CD4-positive, alpha-beta T cell treated with Interleukin-17A for 1 hour (primary cell): ENCODE measurements at places on chromosomes 2 and 18.

GRCh38 chr2:156456616-156457015 lies 20.4 kb downstream of the GPD2 start:
- DNase-seq = no peak

GRCh38 chr18:51188024-51188701 lies 9.3 kb downstream of the MEX3C start:
- DNase-seq = peak; percentile 25

- DNase-seq = no peak
These were observed 366.6 kb downstream of the METTL4 start for GRCh38 chr18:2204736-2205135.

DNA sequence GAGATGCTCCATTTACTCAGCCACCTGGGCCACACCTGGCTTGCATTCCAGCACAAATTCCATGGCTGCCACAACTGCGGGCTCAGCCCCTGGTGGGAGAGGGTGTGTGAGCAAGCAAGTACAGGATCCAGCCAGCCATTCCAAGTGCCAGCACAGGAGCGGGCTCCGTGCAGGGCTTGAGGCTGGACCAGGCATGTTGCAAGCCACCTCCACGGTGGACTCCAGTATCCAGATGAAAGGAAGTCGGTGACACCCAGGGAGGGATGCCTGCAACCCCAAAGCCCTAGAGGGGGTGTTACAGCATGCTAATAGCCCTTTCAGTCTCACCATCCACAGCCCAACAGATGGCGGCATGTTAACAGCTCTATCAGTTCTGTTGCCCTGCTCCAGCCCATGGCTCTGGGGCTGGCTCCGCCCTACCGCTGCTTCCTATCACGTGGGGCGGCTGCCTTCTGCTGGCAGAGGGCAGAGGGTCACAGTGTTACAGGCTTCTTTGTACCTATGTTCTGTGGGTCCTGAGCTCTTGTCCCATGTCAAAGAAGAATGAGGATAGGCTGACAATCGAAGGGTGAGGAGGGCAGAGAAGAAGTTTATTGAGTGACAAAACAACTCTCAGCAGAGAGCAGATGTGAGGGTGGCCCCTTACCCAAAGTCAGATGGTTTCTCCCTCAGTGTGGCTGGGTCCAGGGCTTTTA lies 11.7 kb upstream of the GORASP2 start:
- DNase-seq = no peak

- no peak for DNase-seq
These were observed 261.4 kb upstream of the SKOR2 start for GRCh38 chr18:47512726-47513435.

GRCh38 chr18:8296886-8297616 lies 312.2 kb upstream of the RAB12 start:
- no peak for DNase-seq

DNA sequence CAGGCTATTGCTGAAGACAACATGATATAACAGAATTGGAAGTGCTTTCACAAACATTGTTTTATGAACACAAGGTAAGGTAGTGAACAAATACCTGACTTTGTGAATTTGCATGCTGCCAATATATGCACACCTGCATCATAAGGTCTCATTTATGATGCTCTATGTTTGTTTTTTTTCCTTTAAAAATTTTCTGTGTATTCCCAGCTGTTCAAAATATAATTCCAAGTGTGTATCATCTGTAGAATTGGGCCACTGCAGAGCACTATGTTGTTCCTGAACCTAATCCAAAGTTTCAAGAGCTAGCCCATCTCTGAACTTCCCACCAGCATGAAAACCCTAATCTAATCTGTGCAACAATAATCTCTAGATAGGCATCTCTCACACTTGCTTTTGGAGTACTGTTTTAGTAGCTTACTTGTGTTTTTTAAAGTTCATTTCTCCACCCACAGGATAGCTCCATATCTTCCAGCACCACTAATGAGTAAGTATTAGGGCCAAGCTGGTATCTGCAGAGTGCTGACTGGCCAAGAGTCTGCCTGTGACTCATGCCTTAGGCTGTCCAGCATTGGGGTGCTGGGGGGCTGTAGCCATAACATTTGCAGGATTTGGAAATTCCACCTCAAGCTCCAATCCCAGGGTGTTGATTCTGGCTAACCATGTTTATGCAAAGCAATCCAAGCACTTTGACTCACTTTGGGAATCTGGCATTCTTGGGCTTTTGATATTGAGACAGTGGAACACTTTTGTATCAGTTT lies 208.2 kb upstream of the REV1 start:
- no peak for DNase-seq

DNA sequence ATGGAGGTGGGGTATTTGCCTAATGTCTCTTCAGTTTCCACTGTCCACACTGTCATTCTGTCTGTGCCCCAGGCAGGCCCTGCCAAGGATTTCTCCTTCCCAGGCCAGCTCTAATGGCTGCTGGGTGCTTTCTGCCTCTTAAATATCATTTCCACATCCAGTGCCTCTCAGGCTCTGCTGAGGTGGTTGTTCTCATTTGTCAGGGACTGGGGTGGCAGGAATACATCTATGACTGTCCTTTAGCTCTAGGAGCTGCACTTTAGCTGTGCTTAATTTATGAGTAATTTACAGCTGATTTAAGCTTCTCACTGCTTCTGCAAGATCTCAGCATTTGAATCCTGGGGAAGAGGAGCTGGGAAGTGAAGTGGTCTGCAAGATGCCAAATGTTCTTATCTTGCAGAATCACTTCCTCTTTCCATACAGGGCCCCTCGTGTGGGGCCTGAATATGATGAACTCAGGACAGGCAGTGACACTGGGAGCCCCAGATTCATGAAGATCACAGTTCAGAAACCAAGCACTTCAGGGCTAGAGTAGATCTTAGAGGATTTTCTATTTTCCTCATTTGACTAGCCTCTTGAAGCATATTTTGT lies 150.2 kb downstream of the FSHR start:
- DNase-seq = no peak

- no peak for DNase-seq
These were observed 317.0 kb upstream of the MYT1L start for GRCh38 chr2:2648094-2648493.

- DNase-seq = no peak
These were observed 104.5 kb upstream of the NCK2 start for GRCh38 chr2:105640246-105640645.

DNA sequence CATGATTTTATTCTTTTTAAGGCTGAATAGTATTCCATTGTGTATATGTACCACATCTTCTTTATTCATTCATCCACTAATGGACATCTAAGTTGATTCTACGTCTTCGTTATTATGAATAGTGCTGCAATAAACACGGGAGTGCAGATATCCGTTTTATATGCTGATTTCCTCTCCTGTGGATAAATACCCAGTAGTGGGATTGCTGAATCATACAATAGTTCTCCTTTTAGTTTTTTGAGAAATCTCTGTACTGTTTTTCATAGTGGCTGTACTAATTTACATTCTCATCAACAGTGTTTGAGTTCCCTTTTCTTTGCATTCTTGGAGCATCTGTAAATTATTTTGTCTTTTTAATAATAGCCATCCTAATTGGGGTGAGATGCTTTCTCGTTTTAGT lies 114.5 kb downstream of the RGPD3 start:
- no peak for DNase-seq

GRCh38 chr2:136324966-136325365 lies 207.0 kb upstream of the CXCR4 start:
- no peak for DNase-seq

GRCh38 chr2:127176371-127177311 lies 43.5 kb downstream of the CYP27C1 start:
- no peak for DNase-seq

GRCh38 chr2:37672104-37672869 lies 845 bp upstream of the CDC42EP3 start:
- DNase-seq = peak; percentile 77

- no peak for DNase-seq
These were observed 24.1 kb upstream of the OR6B3 start for GRCh38 chr2:240077442-240077841.

GRCh38 chr2:177273408-177273807 lies 8.9 kb upstream of the NFE2L2 start:
- DNase-seq = no peak

DNA sequence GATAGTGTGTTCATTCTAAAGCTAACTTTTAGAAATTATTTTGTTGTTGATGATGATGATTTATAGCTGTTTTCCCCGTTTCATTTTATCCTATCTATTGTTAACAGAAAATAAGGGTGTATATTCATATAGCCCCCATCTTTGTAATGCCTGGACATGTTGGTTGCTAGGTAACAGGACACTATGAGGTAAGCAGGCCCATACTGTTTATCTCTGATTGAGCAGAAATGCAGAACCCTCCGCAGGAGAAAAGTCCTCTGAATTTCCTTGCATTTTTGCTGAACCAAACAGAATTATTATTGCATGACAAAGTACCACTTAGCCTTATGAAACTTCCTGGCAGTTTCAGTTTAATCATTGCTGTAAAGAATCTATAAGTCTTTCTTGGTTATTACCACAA lies 339.4 kb downstream of the DCC start:
- no peak for DNase-seq

- no peak for DNase-seq
These were observed 44.5 kb downstream of the MAPRE2 start for GRCh38 chr18:35085450-35086380.

DNA sequence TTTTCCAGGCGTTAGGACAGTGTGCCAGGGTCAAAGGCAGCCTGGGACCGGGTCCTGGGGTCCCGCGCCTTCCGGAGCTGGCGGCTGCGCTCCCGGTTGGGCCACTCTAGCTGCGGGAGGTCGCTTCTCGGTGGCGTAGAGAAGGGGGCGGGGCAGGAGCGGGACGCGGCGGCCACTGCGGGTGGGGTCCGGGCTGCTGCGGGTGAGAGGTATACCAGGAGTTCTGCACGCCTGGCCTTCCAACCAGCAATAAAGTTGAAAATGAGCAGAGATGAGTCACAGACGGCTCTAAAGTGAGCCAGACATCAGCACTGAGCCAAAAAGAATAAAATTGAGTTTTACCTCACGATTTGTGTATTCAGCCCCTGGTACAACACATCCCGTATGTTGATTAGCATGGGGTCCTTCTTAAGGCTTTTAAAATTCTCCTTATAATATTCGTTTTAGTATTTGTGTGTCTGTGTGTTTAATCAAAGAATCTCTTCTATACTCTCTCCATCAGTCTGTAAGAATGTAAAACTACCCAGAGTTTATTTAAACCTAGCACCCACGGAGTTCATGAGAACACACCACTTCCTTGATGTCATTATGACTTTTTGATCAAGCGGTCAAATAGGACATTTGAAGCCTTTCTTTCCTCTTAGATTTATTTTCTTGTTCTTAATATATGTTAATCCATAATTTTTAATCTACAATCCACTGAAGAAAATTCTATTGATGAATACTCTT lies at the start of gene C1GALT1C1L:
TSS of gene C1GALT1C1L (minus strand) at position 108 of the 729 bp plus-strand sequence. CDS start at position 1, 107 bp downstream.
- no peak for DNase-seq

GRCh38 chr2:175935289-175936181 lies 66.5 kb downstream of the LNPK start:
- DNase-seq = no peak

DNA sequence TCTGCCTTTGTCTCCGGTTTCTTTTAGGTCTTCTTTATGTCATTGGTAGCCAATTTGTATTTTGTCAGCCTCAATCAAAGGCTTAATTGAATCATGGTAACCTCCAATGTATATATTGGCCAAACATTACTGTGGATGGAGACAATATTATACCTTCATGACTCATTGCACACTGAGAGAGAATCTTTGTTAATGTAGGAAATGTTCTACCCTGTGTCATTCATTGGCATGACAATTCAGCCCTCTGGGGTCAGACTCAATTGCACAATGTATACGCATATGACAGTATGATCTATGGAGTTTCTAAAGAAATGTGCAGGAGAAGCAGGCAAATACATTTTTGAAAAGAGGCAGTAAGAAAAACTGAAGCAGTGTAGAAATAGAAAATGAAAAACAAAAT lies 162.6 kb downstream of the PDE11A start:
- no peak for DNase-seq

DNA sequence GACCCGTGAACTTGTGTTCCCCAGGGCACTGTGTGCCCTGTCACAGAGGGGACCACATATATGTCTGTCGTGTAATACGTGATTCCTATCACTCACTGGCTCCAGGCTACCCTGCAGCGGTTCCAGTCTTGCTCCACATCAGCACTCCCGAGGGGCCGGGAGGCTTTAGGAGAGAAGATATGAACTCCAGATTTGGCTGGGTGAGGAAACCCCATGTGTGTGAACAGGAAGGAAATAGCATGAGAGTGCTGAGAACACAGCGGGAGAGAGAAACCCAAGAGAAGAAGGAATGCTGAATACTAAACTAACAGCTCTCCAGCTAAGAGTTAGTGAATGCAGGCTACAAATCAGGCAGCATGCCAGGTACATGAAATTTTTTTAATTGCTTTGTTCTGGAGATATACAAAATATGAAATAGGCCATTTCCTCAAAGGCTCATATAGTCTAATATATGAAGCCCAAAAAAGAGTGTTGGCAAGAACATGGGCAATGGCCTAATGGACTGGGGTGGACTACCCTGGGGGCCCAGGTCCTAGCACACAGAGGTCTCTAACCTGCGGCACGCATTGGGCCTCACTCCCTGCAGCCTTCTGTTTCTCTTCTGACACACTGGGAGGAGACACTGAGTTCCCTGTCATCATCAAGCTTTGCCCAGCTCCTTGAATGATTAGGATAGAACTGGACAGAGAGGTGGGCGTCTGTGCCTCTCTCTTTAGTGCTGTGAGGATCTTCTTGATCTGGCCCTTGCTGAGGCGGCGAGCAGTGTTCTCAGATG lies 372.8 kb upstream of the RAB6C start:
- DNase-seq = no peak

DNA sequence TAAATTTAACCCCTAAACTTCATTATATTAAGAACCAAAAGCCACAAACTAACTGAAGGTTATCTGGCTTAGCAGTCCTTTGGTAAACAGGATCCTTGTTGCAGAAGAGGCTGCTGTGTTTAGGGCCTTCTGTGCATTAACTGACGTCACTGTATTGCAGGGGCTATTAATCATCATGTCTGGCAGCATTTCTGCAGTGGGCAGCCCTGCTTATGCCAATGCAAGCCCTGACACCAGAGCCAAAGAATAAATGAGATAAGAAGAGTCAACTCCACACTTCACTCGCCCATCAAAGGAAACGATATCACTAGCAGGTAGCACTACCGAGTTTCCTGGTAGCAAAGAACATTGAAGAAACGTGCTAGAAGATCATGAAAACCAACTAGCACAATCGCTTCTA lies 110.6 kb downstream of the PLEKHM3 start:
- no peak for DNase-seq

DNA sequence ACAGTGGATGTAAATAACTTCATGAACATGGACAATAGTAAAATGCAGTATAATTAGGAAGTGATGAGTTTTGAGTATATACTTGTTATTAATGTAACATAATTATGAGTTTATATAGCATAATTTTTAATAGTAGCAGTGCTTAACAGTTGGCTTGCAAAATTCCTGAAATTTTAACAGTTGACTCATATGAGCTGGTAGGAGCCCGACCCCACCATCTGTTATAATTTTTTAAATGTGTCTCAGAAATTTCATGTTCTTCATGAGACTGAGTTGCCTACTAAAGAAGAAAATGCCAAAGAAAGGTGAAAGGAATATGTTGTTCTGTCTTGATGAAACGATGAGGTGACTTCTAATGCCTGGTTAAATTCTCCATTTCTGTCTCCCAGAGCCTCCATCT lies 62.6 kb downstream of the ITGB1BP1 start:
- DNase-seq = no peak

- DNase-seq = no peak
These were observed 142.7 kb downstream of the PTGR3 start for GRCh38 chr18:75066021-75066880.

- no peak for DNase-seq
These were observed 6.3 kb upstream of the ADGRF3 start for GRCh38 chr2:26352892-26353291.
